Skin of body (tissue), 3 donors: ENCODE measurements at places on chromosomes 5 and 9.

- no peak for DNase-seq
Measured at GRCh38 chr5:120327180-120327579, 136.9 kb upstream of the PRR16 start.

DNA sequence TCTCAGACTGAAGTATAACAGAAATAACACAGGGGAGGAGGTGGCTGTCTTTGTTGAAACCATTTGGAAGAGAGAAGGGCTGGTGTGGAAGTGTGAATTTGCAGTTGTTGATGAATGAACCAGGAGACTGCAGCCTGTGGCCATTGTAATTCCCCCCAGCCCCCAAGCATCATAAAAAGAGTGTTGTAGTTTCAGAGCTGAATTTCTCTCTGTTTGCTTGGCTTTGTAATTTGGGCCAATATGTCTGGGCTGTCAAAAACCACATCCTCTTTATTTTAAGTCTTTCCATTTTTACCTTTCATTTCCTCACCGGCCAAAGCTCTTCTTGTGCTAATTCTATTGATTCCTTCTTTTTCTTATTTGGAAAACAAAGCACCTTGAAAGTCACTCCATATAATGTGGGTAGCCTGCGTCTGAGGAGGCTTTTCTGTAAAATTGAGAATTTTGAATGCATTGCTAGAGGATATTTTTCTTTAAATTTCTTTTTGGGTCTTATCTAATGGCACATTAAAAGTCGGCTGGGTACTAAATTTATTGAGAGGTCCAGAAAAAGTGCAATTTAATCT lies 383.3 kb downstream of the OSTF1 start:
- DNase-seq, result no peak

GRCh38 chr5:151469386-151469785 lies 22.0 kb downstream of the SLC36A1 start:
- no peak for DNase-seq

DNA sequence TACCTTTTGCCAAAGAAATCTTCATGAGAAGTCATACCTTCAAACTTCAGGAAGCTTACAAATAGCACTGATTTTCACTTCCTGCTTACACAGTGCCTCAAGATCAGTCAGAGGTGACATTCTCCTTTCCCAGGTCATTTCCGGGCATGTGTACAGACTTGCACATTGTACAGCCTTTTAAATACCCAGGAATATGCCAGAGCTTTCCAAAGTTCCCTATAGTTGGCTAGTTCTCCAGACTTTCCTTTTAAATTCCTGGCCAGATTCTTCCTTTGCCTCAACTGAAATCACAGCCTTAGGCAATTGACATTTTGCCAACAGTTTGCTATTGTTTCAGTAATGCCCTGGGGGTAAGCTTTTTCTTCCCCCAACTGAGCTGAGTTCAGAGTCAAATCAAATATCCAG lies 47.2 kb downstream of the RFX3 start:
- DNase-seq, result no peak

GRCh38 chr5:32013658-32014057 lies 160.5 kb downstream of the GOLPH3 start:
- DNase-seq, result no peak

DNA sequence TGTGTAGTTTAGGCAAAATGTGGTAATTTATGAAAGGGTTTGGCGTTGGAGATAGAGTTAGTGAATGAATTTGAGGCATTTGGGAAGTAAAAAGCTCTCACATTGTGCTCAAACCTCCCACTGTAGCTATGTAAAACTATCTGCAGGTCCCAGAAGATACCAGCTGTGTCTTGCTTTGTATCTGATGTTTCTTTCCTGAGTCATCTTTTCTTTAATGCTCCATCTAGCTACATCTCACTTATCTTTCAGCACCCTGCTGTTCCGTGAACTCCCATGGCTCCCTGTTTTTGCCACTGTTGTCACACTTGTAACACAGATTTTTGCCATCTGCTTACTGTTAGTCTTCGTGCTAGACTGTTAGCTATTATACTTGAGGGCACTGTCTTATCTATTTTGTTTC lies 253.1 kb downstream of the NPR3 start:
- no peak for DNase-seq

GRCh38 chr5:133220851-133221674 lies 169.2 kb downstream of the HSPA4 start:
- DNase-seq, result no peak

DNA sequence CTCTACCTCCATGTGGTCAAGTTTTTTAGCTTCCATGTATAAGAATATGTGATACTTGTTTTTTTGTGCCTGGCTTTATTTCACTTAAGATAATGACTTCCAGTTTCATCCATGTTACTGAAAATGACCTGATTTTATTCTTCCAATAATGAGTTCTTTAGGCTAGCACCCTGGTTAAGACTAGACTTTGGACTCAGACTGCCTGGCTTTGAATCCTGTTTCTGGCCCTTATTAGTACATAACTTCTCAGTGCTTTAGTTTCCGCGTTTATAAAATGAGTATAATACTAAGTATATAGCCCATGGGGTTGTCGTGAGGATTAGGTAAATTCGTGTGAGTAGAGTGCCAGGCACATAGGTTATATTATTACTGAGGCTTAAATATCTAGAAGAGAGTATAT lies 18.5 kb downstream of the KIAA1958 start:
- no peak for DNase-seq

DNA sequence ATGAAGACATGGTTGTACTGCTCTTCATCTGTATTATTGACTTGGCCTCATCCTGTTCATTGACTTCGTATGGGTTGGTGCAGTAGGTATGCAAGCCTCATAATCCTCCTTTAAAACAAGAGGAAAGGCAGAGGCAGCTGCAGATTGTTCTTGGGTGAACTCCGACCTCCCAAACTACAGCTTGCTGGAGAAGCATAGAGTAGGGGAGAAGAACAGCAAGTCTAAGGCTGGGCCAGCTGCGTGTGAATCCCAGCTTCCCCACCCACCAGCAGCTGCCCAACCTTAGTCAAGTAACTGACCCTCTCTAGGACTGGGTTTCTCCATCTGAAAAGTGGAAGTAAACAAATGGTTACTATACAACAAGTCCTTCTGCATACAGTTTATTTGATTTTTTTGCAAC lies 114.5 kb upstream of the WWC1 start:
- DNase-seq, result no peak

DNA sequence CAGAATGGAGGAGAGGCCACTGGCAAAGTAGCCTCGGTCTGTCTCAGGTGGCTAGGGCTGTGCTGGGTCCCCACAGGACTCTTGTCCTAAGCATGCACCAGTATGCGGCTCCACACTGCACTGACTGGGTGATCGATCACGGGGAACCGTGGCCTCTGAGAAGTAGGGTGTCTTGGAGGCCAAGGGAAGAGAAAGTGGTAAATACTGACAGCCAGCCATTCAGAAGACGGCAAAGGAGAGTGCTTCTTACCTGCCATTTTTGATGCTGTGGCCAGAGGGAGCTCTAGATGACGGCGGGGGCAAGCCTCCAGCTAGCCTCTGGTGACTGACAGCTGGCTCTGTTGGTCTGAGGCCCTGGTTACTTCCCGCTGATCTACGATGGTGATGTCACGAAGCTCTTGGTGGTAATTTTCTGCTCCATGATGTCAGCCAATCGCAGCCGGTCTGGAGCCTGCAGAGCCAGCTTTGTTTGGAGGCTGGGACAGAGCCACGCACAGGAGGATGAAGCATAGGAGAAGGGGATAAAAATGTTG lies 40.4 kb upstream of the GADD45G start:
- no peak for DNase-seq

DNA sequence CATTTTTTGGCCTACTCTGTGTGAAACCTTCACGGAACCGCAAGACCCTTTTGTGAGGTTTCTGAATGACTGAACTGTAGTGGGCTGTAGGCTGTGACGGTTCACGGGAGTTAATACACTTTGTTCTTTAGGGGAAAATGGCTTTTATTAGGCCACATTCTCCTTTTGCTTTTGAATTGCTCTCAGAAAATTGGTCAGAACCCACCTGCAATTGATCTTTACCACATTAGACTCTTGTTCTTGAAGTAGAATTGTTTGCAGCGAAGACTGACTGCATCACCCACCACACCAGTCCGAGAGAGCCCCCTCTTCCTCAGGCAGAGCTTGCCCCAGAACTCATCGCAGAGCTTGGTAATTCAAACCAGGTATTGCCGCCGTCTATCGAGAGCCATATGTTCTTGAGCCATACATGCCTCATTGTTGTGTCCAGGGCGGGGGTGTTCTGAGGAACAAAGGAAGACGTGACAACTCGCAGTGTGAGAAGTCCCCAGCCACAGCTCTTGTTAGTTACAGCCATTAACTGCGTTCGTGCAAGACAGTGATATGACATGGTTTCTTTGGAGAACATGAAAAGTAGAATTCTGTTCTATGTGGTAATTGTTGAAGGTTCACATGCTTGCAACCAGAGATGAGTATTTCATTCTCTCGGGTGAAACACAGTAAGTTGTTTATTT lies 166.4 kb upstream of the OTULINL start:
- DNase-seq, result peak; percentile 70

- no peak for DNase-seq
Measured at GRCh38 chr5:175689147-175689991, 31.5 kb downstream of the HRH2 start.

- DNase-seq, result no peak
Measured at GRCh38 chr5:56815658-56816545, 553 bp downstream of the MAP3K1 start.

DNA sequence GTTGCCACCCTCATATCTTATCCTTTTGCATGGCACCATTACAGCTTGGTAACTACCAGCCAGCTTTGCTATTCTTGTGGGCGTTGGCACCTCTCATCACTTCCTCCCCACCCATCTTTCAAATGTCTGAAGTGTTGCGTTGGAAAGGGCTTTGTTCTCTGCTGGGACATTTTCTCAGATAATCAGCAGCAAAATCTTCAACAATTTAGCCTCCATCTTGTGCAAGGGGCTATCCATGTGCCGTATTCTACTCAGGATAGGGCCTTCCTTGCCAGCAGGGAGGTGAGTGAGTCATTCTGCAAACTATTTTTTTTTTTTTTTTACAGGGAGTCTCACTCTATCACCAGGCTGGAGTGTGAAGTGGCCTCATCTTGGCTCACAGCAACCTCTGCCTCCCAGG lies 62.1 kb upstream of the NUDT12 start:
- DNase-seq, result no peak

DNA sequence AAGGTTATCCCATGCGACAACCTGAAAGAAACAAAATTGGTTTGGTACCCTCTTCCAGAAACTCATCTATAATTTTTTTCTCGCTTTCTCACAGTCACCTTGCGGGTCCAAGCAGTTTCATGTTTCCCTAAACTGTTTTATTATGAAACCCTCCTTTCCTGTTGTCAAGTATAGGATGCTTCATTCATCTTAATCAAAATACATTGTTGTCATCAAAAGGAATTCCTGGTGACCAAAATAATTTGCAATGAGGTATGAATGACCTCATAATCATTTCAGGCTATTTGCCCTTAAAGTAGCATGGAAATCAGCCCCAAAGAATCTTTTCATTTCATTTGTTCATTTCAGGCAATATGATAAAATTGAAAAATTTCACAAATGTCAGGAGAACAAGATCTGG lies 503.0 kb downstream of the SPATA31D1 start:
- DNase-seq, result no peak

DNA sequence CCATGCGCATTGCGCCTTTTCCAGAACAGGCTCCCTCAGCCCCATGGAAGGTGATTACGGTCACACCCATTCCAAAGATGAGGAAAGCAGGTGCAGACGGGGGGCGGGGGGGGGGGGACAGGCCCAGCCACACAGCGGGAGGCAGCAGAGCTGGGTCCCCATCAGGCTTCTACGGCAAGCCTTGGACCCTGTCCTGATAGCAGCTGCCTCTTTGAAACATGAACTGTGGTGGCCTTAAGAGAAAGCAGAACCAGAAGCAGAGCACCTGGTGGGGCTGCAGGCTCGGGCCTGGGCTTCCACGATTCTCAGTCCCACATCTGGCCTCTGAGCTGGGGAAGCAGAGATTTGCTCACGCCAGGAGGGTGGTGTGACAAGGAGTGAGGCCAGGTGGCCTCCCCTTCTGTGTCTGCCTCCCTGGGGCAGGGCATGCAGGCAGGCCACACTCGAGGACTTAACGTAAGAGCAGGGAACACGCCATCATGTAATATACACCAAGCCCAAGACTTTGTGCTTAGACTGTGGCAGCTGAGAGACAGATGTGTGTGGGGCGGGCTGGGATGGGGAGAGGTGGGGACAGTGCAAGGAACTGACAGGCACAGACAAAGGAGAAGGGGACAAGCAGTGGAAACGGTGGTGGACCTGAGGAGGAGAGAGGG lies 14.2 kb upstream of the PHYKPL start:
- DNase-seq, result peak; percentile 24

DNA sequence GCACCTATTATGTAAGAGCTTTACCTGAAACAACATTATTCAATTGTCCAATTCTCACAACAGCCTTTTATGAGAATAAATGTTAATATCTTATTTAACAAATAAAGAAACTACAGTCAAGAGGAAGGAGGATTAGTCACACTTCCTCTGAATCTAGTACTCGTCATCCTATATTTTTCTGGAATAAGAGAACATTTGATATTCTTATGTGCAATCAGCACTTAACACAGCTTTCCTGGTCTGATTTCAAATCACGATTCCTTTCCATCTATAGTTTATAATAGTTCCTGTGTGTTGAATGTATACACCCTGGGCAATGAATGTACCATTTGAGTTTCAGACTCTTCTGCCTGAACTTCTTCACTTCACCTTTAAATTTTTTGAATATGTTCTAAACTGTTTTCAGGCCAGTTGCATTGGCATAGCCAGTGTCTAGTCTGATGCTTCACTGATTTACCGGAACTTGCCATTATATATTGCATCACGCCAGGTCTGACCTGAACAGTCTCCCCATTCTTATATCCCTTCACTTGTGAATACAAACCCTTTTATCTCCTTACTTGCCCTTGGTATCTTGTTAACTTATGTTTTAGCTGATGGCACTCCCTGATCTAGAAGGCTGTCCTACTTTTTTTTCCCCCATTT lies 698.3 kb downstream of the MAT2B start:
- DNase-seq, result no peak

DNA sequence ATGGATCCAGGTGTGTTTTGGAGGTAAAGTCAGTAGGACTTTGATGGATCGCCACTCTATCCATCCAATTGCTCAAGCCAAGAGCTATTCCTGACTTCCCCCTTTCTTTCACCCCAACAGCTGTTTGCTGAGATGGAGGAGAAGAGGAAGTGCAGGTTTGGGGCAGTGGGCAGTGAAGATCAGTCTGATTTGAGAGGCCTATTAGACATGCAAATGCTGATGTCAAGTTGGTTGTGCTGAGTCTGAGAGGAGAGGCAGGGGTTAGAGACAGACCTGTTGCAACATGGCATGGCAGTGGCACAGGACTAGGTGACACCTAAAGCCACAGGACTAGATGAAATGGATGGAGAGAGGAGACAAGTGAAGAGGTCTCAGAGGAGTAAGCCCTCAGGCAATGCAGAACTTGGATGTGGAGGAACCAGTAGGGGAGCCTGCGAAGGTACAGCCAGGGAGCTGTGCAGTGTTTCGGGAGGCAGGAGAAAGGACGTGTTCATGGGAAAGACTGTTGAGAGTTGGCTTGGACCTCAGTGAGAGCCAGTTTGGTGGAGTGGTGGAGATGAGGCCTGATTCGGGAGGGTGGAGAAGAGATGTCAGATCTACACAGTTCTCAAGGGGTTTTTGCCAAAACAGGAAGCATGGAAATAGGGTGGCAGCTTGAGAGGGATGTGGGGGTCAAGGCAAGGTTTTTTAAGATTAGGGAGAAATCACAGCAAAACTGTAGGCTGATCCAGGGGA lies 175.0 kb downstream of the MACROH2A1 start:
- no peak for DNase-seq

- DNase-seq, result peak; percentile 72
Measured at GRCh38 chr5:969408-969839, 39.2 kb upstream of the NKD2 start.
